ENCODE measurements at places on chromosomes 2 and 18.

- DNase-seq = no peak
Measured at GRCh38 chr2:3745920-3746319, 42.5 kb downstream of the DCDC2C start.

DNA sequence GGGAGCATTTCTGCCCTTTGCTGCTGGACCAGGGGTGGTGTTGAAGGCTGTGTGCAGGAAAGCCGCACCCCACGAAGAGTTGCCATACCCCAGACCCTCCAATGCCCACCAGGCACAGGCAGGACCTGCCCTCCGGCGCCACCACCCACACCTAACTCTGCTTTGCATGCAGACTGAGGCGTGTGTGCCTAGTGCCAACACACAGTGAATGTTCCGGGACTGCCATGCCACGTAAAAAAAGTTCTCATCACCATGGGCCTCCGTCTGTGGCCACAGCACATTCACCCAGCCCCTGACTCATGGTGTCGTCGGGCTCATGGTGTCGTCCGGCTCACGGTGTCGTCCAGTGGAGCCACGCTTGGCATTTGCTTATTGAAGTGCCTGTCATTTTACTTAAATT, 184.9 kb upstream of the RAB6C start:
- no peak for DNase-seq

- DNase-seq = no peak
Measured at GRCh38 chr2:26269571-26270158, 24.9 kb downstream of the HADHB start.

DNA sequence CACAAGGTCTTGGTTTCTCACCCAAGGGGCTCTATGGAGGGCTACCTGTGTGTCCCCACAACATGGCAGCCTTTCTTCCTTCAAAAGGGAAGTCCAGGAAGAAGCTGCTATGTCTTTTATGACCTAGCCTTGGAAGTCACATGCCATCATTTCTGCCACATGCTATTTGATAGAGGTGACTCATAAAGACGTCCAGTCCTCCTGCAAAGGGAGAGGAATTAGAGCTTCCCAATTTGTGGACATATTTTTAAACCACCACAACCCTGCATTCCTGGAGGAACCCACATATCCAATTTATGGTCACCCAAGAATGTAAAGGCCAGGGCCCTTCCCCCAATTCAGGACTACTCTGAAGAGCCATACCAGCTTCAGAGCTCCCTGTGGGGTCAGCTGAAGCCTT, 246.2 kb downstream of the CYP26B1 start:
- DNase-seq = no peak

- DNase-seq = no peak
Measured at GRCh38 chr2:218870984-218871344, 9.7 kb upstream of the WNT10A start.

- DNase-seq = no peak
Measured at GRCh38 chr18:12304351-12305210, 3.5 kb upstream of the TUBB6 start.

DNA sequence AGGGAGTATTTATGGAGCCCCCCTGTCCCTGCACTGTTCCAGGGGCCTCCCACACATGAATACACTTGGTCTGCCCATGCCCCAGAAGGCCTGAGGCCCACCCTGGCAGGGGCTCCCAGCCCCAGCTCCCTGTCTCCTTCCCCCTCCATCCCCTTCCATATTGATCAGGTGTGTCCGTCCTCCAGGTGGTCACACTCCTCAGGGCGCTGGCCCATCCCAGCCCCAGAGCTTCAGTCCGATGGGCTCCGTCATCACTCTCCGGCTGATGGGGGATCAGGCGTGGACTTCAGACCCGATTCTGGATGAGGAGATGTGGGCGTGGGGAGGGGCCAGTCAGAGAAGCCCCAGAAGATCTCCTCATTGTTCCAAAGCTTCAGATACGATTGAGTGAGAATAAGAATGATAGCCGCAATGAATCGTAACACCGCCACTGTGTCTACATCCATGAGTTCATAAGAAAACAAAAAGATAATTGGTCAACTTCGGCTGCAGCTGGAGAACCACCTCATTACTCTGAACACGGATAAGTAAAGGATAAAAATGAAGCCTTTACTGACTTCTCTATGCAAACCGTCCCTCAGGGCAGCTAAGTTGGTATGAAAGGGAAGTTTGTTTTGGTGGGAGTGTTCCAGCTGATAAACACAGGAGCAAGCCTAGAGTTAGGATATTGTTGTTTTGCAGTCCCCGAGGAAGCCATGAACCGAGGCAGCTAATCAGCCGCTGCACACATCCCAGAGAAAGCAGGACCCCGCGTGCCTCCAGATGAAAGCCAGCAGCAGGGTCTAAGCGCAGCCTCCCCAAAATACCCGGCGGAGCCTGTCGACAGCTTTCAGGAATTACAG, 279.5 kb downstream of the NDUFA10 start:
- no peak for DNase-seq

DNA sequence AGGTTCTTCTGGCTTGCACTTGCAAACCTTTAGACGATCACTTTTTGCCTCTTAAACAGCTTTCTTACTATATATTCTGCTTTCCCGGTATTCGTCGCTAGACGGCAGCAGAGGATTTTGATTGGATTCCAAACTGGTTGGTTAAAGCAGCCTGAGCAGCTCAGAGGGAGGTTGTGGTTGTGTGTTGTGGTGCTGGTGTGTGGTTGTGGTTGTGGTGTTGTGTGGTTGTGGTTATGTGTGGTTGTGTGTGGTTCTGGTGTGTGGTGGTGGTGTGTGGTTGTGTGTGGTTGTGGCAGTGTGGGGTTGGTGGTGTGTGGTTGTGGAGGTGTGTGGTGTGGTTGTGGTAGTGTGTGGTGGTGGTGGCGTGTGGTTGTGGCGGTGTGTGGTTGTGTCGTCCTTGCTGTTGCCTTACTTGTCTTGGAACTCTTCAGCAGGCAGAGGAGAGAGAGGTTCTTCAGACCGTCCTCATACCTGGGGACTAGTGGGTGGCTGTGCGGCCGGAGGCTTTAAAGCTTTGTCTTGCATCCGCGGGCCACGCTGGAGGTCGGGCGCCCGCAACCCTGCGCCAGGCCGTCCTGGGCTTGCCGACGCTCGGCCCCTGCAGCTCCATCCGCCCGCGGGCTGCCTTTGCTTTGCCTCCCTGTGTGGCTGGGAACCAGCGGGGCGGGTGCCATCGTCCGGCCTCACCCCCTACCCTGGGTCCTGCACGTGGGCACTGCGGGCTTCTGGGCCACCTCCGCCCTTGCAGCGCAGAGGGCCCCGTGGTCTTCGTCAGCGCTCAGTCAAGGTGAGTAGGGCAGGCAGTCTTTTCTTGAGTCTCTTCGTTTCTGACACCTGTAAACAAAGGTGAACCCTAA, 190.8 kb downstream of the ARHGAP28 start:
- peak; percentile 33 for DNase-seq

GRCh38 chr2:99691926-99692325, 202.1 kb upstream of the REV1 start:
- DNase-seq = no peak

DNA sequence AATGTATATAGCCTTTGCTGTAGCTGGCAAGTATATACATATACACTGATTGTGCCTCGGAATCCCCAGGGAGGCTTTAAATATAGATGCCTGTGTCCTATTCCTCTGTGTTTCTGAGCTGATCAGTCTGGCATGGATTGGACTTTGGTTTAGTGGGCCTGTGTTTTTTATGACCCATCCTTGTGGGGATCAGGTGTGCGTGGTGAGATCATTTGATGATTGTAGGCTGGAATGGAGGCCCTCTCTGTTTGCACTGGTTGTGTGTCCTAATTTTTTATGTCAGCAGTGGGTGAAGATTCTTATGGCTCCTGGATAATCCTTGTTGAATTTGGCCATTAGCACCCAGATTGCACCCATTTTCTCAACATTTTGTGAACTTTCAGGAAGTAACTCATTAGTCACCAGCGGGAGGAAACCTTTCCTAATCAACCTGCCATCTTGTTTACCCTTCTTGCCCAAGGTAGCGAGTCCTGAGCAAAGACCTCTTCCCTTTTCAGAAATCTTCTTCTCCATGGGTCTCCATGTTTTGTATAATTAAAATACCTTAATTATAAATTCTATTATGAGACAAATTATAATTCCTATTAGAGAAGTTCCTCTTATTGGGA, 75.8 kb downstream of the UGGT1 start:
- no peak for DNase-seq

GRCh38 chr18:67265464-67266245, 250.9 kb downstream of the DSEL start:
- no peak for DNase-seq

DNA sequence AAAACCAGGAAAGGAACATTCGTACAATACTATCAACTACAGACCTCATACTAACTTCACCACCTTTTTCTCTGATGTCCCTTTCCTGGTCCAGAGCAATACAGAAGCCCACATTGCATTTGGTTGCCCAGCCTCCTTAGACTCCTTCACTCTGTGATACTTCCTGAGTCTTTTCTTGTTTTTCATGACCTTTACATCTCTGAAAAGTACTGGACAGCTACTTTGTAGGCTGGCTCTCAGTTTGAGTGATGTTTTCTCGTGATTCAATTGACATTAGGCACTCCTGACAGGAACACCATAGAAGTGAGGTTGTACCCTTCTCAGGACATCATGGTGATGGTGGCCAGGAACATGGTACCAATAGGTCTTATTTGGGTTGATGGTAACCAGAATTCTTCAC, 185.9 kb upstream of the SLC39A10 start:
- DNase-seq = no peak

GRCh38 chr2:205658572-205658971, 23.7 kb upstream of the NRP2 start:
- DNase-seq = no peak

- no peak for DNase-seq
Measured at GRCh38 chr2:238945433-238946150, 97.7 kb downstream of the TWIST2 start.

DNA sequence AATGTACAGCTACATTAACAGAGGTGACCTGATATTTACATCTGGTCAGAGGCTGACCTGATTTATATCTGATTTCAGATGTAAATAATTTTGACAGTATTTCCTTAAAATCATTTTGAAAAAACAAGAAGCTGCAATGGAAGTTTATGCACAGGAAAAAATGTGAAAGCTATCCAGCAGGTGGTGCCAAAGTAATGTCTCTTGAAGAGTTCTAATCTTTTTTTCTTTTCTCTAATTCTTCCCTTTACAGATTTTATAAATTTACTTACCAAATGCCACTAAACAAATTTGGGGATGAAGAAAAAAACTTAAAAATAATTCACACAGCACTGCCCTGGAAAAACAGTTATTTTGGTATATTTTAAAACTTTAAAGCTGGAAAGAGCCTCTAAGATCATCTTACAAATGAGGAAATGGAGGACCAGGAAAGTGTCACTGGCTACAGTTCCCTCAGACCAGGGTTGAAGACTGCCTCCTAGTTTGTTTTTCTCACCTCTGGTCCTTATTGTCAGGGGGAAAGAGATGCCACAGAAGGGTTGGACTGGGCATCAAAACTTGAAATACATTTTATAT, 16.4 kb upstream of the FBLN7 start:
- DNase-seq = no peak

GRCh38 chr2:118994172-118994700, 52.2 kb downstream of the MARCO start:
- DNase-seq = no peak

DNA sequence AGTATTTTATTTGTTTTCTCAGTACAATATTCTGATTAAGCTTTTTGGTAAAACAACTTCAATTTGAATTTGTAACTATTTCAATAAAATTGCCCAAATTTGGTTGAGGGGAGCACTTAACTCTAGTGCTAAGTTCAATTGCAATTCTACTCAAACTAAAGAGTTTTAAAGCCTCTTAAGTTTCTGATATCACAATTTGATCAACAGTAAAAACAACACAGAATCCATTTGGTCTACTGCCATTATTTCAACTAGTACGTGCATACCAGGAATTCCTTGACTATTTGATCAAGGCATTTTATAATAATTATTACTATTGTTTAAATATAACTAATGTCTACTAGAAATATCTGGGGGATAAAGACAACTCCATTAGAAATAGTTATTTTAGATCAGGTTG, 150.9 kb downstream of the ROCK1 start:
- no peak for DNase-seq

GRCh38 chr2:68465081-68465916, 1.8 kb downstream of the FBXO48 start:
- no peak for DNase-seq

DNA sequence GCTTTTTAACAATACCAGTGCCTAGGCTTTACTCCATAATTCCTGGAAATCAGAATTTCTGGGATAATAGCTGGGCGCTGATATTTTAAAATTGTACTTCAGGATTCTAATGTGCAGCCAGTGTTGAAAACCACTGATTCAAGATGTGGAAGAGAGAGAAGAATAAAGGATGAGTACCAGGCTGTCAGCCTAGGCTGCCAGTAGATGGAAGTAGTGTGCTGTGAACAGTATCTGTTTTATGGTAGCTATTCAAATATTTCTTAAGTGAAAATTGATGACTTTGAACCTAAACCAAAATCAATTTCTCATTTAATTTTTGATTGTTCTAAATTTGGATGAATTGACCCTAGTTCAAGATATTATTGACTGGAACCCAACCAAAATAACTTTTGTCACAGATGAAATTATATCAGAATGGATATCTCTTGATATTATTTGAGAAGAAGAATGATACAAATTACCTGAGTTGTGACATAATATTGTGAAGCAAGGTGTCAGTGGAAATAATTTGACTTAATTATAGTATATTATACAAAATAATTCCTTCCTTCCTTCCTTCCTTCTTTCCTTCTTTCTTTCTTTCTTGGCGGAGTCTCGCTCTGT, 88.0 kb downstream of the COMMD1 start:
- no peak for DNase-seq

- no peak for DNase-seq
Measured at GRCh38 chr2:200308546-200309295, 2.2 kb downstream of the SPATS2L start.

- DNase-seq = peak; percentile 49
Measured at GRCh38 chr2:234550511-234551107, 53.7 kb upstream of the ARL4C start.

GRCh38 chr2:224404796-224405195, 2.9 kb upstream of the FAM124B start:
- DNase-seq = no peak

- no peak for DNase-seq
Measured at GRCh38 chr18:50444539-50444938, 69.7 kb downstream of the SKA1 start.

GRCh38 chr2:165902934-165903333, 50.6 kb downstream of the TTC21B start:
- no peak for DNase-seq

DNA sequence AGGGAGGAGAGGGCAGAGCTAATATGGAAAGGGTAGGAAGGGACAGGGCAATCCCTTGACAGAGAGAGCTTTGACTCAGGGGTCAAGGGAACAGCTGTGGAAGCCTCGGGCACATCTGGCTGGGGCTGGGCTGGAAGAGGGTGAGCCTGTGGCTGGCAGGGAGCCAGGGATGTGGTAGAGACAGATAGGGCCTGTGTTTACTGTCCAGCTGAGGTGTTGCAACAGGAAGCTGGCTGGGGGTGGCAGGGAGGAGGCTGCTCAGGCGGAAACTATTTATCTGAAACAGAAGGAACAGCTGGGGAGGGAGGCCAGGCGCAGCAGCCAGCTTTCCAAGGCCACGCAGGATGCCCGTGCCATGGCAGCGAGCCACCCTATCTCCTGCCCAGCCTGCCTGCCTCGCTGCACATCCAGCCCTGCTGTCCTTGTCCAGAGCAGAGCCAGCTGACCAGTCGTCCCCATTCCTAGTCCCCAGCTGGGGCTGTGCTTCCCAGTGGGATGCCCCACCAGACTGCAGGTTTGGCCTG, 264.7 kb downstream of the CYP26B1 start:
- peak; percentile 18 for DNase-seq

GRCh38 chr2:49175831-49176230, 21.5 kb upstream of the FSHR start:
- DNase-seq = no peak

- no peak for DNase-seq
Measured at GRCh38 chr2:76965772-76966171, 556.4 kb downstream of the LRRTM4 start.

All from right renal cortex interstitium (tissue), 3 donors.